ENCODE measurements at places on chromosomes 2 and 18.

DNA sequence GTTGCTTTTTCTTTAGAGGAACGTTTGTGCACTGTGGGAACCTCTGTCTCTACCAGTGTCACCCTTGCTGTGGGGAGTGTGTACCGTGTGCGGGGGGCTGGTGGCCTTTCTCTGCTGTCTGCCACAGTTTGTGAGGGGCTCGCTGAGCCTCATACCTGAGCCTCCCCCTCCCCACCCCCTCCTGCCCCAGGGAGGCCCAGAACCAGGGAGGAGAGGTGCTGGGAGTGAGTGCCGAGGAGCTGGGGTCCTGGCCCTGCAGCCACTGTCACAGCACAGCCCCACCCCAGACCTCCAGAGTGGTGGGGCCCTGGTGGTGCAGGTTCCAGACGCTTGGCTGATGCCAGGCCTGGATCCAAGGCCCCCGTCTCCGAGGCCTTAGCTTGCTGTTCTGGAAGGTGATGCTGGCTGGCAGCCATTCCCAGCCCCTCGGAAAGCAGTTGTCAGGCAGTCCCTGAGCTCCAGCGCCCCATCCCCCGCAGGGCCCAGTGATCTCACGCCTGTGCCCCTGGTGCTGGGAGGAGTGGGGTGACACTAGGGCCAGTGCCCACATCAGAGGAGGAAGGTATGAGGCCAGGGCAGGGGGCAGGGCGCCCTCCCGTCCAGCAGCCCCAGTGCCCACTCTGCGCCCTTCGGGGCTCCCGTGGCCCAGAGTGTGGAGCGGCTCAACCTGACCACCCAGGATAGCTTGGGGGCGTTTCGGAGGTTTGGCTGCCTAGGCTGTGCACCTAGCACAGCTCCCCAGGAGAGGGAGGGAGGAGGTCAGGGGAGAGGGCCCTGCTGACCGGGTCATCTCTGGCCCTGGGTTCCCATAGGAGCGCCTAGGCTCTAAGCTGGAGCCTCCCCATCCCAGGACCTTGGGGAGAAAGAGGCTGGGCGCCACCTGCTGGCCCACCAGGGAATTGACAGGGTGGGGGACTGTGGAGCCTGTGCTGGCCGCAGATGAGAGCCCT, 53.0 kb upstream of the ALPP start:
- DNase-seq, result no peak

- DNase-seq, result peak; percentile 23
These were observed 176.4 kb downstream of the MYO3B start for GRCh38 chr2:170354388-170354787.

DNA sequence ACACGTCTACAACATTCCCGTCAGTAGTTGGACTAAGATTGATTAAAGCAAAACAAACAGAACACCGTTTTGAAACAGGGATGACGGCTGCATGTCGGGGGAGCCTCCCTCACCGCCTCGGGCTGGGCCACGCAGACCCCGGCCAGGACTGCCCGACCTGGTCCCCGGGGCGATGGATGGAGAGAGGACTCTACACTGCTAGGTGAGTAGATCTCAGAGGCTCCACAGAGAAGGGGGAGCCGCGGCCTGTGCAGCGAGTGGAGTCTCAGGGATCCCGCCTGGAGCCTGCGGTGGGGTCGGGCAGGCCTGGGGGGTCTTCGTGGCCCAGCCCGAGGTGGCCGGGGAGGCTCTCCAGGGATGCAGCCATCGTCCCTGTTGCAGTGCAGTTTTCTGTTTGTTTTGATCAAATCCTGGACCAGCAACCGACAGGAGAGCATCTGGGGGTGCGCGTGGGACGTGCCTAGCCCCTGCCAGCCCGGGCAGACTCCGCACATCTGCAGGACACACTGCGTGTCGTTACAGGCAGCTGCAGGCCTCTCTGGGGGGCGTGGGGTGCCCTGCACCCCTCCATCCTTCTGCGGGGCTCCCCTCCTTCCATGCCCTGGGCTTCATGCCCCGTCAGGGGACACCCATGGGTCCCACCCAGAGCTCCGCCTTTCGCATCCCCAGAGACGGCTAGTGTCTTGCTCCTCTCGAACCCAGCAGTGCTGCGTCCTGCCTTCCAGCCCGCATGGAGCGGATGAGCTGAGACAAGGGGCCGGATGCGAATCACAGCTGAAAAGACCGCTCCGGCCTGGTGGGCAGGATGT, 143.6 kb downstream of the RTP5 start:
- no peak for DNase-seq

GRCh38 chr2:64832936-64833335, 156.3 kb upstream of the SLC1A4 start:
- DNase-seq, result no peak

GRCh38 chr18:63949068-63949737, at the start of gene HMSD:
HMSD (plus strand) TSS chr18:63949301; CDS start chr18:63953456, 4,155 bp downstream.
- peak; percentile 54 for DNase-seq

DNA sequence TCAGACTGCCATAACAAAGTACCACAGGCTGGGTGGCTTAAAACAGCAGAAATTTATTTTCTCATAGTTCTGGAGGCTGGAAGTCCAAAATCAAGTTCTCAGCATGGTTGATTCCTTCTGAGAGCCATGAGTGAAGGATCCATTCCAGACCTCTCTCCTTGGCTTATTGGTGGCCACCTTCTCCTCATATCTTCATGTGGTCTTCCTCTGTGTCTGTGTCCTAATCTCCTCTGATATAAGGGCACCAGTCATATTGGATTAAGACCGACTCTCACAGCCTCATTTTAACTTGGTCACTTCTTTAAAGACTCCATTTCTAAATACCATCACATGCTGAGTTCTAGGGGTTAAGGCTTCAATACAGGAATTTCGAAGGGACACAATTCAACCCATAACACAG, 65.1 kb downstream of the CFAP221 start:
- no peak for DNase-seq

- no peak for DNase-seq
These were observed 43.6 kb upstream of the TNP1 start for GRCh38 chr2:216903470-216903869.

- no peak for DNase-seq
These were observed 763 bp upstream of the OLA1 start for GRCh38 chr2:174248998-174249592.

- DNase-seq, result no peak
These were observed 57.9 kb downstream of the SPIRE1 start for GRCh38 chr18:12599966-12600365.

- no peak for DNase-seq
These were observed 45.6 kb upstream of the TMEM178A start for GRCh38 chr2:39620067-39620466.

DNA sequence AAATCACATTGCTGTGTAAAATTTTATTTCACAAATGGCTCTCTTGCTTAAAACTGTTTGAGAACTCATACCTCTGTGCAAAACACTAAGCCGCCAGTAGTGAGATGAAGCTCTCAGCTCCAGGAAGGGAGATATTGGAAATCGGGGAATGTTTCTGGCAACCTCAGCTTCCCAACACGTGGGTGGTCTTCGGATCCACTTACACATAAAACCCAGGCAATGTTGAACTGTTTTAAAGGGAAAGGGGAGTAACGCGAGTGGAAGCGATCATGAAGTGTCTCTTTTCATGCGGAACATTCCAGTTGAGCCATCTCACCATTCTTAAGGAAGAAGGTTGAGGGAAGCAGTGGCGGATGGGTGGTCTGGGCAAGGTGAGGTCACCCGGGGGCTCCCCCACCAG, 136.8 kb downstream of the ASB1 start:
- DNase-seq, result no peak

DNA sequence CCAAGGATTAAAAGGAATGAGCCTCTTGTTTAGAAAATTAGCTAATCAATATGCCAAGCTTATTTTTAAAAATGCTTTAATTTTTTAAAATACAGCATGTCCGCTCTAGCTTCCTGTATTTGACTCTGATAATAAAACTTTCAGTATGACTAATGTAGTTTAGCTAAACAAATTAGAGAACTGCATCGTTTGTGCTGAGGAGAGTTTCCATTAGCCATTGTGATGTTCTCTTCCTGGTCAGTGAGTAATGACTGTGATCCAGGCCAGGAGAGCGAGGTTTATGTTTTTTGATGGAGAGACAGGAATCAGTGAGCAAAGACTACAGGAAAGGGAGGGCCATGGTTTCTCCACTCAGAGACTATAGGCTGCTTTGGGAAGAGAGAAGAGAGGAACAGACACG, 237.2 kb upstream of the ETAA1 start:
- DNase-seq, result no peak

GRCh38 chr2:162379719-162380580, 36.0 kb downstream of the GCA start:
- DNase-seq, result no peak

DNA sequence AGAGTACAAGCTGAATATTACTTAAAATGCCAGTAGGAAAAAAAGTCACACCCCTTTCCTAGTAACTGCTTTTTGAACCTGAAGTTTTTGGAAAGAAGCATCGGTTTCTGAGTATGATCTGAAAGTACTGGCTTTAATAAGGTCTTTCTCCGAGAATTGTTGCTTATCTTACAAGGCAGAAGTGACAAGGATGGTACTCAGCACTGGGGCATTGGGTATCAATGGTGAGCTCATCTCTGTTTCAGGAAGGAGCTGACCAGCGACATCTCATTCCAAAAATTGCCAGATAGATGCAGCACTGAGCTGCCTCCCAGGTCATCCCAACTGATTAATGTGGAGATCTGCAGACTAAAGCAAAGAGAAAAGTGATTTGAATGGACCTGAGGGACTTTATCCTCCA, 85.4 kb downstream of the FMNL2 start:
- no peak for DNase-seq

DNA sequence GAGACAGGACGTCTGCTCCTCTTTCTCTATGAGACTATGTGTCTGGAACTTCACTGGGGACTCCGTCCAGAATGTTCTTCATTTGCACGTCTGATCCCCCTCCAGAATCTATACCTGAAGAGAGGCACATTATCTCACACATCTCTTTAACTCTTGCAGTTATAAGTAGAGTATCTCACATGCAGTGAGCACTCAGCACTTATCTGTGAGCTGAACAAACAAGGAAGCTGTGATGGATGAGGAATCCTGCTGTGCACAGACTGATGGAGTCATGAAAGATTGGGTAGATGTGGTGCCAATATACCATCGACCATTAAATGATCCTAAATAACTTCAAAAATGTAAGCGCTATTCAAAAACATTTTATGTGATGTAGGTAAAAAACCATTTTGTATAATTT, 888.3 kb upstream of the CELF4 start:
- DNase-seq, result no peak

GRCh38 chr18:39843546-39843945, 2111.5 kb upstream of the PIK3C3 start:
- no peak for DNase-seq

DNA sequence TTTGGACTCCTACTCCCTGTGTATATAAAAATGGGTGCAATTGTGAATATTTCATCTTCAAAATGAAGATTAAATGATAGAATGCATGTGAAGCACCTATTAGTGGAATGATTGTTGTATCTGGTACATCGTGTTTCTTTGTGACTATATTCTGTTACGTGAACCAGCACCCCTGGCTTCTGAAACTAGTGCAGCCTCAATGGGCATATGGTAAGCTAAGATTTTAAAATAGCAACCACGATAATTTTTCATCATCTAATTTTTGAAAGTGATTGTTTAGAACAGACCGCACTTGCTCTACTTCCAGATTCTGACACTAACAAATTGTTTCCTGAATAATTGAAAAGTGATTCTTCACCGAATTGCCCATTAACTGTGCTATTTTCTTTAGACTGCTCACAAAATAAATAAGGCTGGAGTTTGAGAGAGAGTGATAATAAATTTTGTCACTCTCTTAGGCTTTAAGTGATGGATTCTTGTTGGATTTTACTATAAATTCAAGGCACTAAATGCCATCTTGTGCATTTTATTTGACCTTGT, 806.1 kb upstream of the LRATD1 start:
- no peak for DNase-seq

DNA sequence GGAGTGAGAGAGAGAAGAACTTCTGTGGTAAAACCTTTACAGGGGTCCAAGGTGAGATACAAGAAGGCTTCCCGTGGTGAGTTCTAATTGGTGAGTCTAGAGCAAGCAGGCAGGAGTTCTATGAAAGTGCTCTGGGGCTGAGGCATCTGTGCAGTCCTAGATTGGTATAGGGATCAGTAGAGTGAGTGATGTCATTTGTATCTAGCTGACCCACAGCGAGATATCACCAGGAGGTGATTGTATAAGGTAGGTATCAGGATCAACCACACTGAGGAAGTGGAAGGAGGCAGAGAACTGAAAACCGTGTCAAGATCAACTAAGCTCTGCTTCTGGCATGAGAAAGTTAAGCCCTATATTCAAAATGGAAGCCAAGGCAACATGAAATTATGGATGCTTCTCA, 1648.9 kb upstream of the TMEFF2 start:
- DNase-seq, result no peak
